Fibroblast of lung (primary cell): ENCODE measurements at places on chromosomes 16 and 17. TPM values are rescaled to one million over a fixed set of nuclear protein-coding genes. Genes with fewer than 3 reads are reported as not detected.

TK1 gene
- total RNA-seq, result 7.7 and 69.2 TPM in 2 replicates

SOST gene
- total RNA-seq, result not detected in 2 replicates

DNA sequence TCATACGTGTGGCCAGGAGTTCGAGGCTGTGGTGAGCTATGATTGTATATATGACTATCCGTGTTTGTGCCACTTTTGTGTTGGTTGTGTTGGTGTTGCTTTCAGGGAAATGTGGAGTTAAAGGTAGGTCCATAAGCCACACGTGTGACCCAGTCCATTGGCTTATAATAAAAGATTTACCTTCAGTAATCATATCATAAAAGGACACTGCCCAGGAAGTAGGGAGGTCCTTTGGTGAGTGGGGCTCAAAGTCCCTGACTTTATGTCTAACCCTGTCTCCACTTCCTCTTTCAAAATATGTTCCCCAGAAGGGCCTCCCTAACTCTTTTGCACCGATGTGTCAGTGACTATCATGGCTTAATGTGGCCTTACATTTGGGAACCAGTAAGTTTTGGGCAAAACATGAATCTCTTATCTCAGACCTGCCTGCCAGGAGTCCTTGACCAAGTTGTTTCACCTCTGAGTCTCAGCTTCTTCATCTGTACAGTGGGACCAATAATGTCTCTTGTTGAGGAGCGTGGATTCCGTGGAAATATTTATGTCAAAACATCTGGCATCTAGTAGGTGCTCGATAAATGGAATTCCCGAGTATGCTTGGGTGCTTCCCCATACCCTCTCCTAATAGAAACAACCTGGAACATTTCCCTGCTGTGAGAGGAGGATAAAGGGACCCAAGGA, 4.8 kb downstream of the TNP2 start:
- H3K27me3 ChIP-seq, result no peaks in the 10 kb centered on the region
- no peaks in the 10 kb centered on the region for H3K4me1 ChIP-seq
- no peaks in the 10 kb centered on the region for H3K36me3 ChIP-seq
- no peak overlapping the region for H3K4me3 ChIP-seq

GRCh38 chr16:85750827-85751697, at the start of gene C16orf74:
Gene C16orf74, minus strand, starts transcription at chr16:85751096. Its CDS starts 15,879 bp downstream, at chr16:85735217.
- H3K27ac ChIP-seq, result peak within 1 kb of the TSS; percentile 0
- DNase-seq, result peak; percentile 17
- H3K27me3 ChIP-seq, result no peaks in the 10 kb centered on the region
- peaks cover 19% of the 10 kb centered on the region for H3K4me1 ChIP-seq
- H3K4me3 ChIP-seq, result peak within 1 kb of the TSS; percentile 55

DNA sequence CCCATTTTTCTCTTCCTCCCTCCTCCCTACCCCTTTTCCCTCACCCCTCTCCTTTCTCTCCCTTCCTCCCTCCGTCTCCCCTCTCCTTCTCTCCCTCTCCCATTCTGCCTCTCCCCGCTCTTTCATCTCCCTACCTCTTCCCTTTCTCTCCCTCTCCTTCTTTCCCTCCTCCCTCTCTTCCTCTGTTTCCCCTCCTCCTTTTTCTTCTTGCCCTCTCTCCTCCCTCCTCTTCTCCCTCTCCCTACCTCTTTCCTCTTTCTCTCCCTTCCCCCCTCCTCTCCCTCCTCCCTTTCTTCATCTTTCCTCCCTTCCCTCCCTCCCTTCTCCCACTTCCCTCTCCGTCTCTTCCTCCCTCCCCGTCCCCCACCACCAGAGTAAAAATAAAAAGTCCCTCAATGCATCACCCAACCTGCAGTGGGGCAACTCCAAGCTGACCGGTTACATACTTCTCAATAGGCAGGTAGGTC, 10.4 kb downstream of the CHD9NB start:
- no peaks in the 10 kb centered on the region for H3K36me3 ChIP-seq
- H3K27me3 ChIP-seq, result peaks cover 5% of the 10 kb centered on the region
- no peak overlapping the region for H3K4me3 ChIP-seq
- H3K4me1 ChIP-seq, result no peaks in the 10 kb centered on the region
